Dorsolateral prefrontal cortex (tissue), 122 donors: ENCODE measurements at places on chromosomes 4 and X. TPM values are rescaled to one million over a fixed set of nuclear protein-coding genes. Genes with fewer than 3 reads are reported as not detected.

DNA sequence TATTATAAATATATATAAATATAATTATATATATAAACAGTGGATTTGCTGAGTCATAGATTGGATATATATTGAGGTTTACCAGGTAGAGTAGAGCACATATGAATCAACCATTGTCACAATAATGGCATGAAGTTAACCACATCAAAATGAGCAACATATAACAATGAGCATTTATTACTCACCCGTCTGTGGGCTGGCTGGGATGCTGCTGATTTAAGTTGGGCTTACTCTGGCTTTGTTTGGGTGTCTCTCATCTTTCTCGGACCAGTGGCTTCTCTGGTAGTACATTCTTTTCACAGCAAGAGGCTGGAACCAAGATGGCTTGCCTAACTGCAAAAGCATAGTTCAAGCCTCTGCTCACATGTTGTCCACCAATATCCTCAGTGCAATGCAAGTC, 111.7 kb upstream of the TAPT1 start:
- no peak for DNase-seq

GRCh38 chrX:23637187-23637586, 30.1 kb upstream of the PRDX4 start:
- DNase-seq: no peak

DNA sequence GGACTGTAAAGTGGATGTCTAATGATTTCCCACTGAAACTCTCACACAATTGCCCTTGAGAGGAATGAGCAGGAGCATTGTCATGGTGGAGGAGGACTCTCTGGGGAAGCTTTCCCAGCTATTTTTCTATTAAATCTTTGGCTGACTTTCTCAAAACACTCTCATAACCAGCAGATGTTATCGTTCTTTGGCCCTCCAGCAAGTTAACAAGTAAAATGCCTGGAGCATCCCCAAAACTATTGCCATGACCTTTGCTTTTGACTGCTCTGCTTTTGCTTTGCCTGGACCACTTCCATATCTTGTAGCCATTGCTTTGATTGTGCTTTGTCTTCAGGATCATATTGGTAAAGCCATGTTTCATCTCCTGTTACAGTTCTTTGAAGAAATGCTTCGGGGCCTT, 120.2 kb upstream of the PDE5A start:
- no peak for DNase-seq

DNA sequence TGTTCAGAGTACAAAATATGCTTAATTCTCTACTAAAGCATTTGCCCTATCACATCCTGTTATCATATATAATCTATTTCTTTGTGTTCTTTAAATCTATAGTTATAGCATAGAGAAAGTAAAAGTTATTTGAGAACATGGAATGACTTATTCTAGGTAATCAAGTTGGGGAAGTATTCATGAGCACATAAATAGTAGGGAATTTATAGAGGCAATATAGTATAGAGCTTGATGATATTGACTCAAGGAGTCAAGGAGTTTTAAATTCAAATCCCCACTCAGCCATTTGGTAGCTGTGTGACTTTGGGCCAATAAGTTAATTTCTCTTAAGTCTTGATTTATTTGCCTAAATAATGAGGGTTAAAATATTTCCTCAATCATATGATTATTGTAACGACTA, 37.5 kb downstream of the PPP1R2C start:
- DNase-seq: no peak

Gene MAGEB10
- not detected for total RNA-seq

DNA sequence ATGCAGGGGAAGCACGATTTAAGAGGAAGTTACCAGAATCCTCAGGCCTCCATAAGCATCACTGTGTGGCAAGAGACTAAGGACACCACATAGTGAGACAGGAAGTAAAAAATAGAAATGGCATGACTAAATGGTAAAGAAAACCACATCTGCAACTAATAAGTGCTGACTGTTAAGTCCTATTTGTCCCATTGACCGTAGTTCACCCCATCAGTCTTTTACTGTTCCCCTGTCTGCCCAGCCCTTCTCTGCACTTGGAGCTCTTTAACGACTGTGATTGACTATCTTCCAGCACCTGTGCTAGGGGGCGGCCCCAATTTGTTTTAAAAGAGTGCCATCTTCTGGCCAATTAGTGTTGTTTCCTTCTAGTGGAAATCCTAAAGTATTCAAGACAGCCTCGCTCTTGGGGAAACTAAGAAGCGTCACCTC, 94.2 kb downstream of the MAOA start:
- DNase-seq: peak; percentile 36

- no peak for DNase-seq
Observed at GRCh38 chrX:30627818-30628652, 25.2 kb upstream of the GK start.

GRCh38 chr4:173247321-173247720, 78.7 kb downstream of the GALNT7 start:
- no peak for DNase-seq

DNA sequence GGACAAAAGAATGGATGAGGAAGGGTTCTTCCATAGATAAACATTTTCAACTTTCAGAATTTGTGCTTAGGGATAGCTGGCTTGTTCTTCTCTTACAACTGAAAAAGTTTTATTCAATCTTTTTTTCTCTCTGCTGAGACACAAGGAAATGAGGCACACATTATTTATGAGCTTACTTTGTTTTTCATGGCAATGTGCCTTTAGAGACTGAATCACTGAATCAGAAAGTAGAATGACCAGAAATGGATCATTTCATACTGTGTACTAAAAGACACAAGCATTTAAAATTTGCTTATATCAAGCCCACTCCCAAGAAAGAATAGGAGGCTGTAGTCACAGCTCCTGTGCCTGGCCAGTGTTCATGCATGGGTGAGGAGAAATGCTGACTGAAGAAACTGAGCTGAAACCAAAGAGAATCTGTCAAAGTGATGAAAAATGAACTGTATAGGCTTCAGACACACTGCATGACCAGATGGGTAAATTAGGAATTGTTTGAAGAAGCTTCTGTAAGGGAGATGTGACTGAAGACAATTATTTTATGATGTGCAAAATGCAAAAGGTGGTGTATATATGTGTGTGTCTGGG, 413.8 kb downstream of the RAPGEF2 start:
- DNase-seq: no peak

GRCh38 chr4:109266891-109267290, 35.6 kb downstream of the COL25A1 start:
- DNase-seq: no peak

- no peak for DNase-seq
Observed at GRCh38 chr4:47270201-47270888, 193.2 kb downstream of the COMMD8 start.

DNA sequence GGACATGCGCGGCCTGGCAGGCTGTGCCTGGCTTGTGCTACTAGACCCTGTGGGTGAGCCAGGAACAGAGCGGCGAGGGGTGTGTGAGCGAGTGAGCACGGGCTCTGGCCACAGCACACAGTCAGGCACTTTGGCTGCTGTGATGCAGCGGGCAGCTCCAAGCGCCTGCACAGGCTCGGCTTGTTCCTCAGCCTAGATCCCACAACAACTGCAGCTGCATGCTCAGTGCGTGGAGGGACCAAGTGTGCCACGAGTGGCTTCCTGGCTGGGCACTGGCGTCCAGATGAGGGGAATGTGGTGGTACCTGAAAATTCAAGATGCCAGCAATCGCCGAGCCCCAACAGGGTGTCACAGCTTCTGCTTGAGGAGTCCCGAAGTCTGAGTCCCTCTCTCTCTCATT, 1056.6 kb downstream of the RAPGEF2 start:
- no peak for DNase-seq

GRCh38 chr4:164606478-164606877, 147.5 kb upstream of the SMIM31 start:
- no peak for DNase-seq

Gene GC
- total RNA-seq: not detected

DNA sequence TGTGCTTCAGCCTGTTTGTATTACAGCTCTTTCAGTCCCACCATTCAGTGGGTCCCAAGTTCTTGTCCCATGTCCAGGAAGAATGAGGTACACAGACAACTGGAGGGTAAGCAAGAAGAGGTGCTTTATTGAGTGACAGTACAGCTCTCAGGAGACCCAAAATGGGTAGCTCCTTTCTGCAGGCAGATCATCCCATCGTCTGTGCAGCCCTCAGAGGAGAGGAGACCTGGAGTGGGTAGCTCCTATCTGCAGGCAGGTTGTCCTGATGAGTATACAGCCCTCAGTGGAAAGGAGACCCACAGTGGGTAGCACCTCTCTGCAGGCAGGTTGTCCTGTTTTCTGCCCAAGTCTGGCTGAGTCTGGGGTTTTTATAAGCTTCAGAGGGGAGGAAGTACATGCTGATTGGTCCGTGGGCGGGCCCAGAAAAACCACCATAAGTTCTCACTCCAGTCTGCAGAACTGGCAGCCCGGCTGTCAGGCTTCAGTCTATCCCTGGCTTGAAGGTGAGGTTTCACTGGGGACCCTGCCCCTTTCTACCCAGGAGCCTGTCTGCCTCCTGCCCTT, 18.0 kb downstream of the GRK4 start:
- no peak for DNase-seq

GRCh38 chrX:42128587-42128986, 205.2 kb upstream of the CASK start:
- no peak for DNase-seq

DNA sequence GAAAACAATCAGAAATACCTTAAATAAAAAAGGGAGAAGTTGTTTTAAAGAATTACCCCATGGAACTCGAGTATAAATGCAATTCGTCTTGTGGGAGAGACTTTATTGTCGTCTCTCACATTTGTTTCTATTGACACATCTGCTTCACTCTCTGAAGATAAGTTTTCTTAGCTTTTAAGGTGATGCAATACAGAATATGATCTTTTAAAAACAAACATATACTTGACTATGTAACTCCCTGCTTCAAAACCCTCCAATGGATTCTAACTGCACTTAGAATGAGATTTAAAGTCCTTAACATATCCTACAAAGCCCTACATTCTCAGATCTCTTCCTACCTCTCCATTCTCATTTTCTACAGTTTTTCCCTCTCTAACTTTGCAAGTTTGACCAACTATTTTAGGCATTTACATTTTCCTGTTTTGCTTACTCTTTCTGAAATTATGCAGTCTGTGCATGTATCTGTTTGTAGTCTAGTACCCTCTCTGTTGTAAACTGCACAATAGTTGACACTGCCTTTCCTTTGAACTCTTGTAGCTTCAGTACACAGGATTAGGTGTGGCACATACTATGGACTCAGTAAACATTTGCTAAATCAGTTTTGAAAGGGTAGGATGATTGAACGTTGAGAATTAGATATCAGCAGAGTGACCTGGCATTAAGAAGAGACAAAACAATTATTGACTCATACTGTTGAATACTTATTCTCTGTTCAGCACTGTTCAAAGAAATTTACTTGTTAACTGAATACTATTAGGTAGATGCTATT, 59.8 kb downstream of the AGTR2 start:
- DNase-seq: no peak

Gene BEND4
- total RNA-seq: 2.4 TPM

DNA sequence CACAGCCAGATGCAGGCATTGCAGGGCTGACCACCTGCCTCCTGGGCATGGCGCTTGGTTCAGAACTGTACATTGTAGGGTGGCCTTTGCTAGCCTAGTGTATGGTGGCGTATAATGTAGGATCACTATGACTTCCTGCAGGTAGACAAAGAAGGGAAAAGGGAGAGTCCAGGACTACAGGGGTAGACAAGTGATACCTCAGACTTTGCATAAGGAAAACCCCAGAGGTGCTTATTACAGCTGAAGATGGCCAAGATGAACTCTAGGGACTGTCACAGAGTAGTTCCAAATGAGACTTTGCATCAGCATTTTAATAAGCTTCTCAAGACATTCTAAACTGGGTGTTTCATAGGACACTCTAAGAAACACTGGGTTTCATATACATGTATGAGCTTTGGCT, 116.4 kb upstream of the PUDP start:
- DNase-seq: no peak

GRCh38 chrX:86930419-86930818, 587.2 kb upstream of the KLHL4 start:
- DNase-seq: no peak

Gene UGT2A1
- not detected for total RNA-seq

- DNase-seq: no peak
Observed at GRCh38 chr4:40587826-40588225, 41.8 kb downstream of the RBM47 start.

Gene ADAM29
- 0.36 TPM for total RNA-seq

Gene USP17L29
- not detected for total RNA-seq

DNA sequence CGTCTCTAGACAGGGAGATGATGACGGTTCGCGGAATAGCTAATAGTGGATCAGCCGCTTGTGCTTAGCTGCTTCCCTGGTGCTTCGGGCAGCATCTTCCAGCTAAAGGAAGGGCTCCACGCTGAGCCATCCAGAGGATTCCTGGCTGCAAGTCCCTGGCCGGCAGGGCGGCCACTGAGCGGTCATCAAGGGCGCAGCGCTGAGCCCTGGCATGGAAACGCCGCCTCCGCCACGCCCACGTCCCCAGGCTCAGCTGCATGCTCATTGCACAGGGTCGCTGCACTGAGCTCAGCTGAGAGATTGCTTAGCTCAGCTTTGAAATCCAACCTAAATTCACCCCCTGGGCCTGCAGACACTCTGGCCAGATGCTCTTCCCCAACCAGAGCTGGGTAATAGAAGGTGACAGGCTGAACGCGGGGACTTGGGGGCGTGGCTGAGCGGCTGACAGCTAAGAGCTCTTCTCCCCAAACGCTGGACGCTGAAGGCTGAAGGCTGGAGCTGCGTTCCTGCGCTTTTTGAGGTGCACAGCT, 118.2 kb upstream of the KIT start:
- DNase-seq: peak; percentile 44

Gene LUZP4
- total RNA-seq: not detected

Gene MAGEA11
- not detected for total RNA-seq

DNA sequence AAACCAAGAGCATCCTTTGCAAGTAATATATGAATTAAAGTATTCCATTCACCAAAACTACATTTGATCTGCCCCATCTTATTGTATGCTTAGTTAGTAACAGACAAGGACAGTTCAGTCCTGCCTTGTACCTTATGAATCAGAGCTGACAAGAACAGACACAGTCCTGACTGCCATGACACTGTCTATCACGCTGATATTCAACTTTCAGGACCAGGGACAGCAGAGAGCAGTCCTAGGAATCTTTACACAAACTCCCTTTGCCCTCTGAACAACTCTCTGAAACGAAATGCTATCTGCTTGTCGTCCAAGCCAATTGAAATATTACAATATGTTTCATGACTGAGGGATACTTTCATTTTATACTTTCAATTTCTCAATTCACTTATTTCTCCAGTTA, 268.6 kb upstream of the VCX start:
- DNase-seq: no peak

DNA sequence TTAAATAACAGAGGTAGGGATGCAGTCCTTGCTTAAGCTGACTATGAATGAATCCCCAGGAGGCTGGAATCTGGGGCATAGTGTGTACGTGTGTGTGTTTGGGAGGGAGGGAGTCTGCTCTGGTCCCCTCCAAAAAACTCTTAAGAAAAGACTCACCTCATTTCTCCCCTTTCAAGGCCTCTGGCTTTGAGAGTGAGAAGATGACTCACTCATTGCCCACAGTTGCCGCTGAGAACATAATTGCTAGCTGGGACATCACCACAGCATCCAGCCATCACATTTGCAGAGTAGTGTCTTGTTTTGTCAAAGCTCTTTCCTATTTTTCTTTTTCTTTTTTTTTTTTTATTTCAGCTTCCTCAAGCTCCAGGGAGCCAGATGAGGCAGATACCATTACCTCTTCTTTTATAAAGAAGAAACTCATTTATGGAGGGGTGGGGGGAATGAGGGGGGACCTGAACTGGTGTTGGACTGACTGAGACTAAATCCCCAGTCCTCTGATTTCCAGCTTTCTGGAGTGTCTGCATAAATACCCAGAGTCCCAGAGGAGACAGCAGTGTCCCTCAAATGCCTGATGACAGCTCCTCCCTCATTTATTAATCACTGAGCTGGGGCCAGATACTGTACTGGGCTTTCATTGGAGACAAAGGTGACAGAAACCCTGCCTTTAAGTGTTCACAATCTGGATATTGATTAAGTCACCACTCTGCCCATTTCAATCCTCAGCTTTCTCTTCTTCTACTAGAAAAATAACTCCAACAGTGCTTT, 61.9 kb upstream of the LAS1L start:
- DNase-seq: no peak
